Peyer's patch (tissue), 4 donors: ENCODE measurements at places on chromosomes 3 and 15.
A peak's percentile ranks its signal among the peaks of the same experiment; 100 is the strongest.

- no peak for DNase-seq
Measured at GRCh38 chr15:38545179-38545578, 19.4 kb downstream of the RASGRP1 start.

GRCh38 chr15:92656089-92656488, 514 bp upstream of the FAM174B start:
- no peak for DNase-seq

DNA sequence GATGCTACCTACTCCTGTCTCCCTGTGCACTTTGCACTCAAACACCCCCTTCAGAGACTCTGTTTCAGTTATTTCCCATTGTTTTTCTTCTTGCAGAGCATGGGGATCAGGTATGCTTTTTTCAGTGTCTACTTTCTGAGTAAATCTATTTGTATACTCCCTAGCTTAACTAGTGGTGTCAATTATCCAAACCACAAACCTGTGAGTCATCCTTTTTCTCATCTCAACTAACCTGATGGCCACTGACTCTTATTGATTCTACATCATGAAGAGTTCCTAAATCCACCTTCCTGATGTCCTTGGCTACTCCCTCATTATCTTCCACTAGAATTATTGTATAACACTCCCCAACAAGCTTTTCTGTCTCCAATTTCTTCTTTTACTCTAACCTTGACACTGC, 68.0 kb downstream of the DIPK2A start:
- DNase-seq = no peak

GRCh38 chr3:118932822-118933558, 101.7 kb downstream of the IGSF11 start:
- no peak for DNase-seq

GRCh38 chr15:64503640-64504039, 43.3 kb downstream of the ZNF609 start:
- DNase-seq = no peak

GRCh38 chr15:58139276-58139988, 1.3 kb downstream of the AQP9 start:
- no peak for DNase-seq

DNA sequence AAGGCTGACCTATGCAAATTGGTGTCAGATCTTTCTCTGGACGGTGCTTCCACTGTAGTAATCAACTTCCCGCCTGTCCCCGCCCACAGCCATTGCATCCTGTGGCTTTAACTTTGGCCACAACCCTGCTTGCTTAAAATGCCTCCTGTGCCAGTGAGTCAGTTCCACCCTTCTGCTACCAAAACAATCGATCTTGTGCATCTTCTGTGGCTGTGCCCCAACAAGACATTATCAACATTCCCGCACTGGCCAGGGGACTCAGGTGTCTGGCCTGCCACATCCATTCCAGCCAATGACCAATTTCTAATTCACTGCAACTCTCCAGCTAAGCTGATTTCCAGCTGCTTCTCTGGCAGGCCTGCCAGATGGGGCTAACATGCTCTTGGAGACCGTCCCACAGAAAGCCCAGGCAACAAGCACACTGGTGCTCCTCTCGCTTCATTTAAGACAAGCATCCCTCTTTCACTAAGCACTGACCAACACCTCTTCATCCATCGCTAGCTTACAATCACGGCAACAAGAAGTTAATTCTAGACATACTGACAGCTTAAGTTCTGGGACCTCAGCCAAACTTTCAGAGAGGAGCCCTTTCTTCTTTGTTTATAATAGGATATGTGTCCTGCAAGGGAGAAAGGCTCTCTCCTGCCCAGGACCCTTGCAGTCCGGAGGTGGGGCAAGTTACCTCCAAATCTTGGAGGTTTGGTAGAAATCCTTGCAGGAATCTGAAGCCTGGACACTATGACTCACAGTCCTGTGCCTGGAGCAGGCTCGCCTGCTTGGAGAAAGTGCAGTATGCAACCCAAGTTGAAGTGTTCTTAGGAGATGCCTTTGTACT, 6.7 kb downstream of the CA12 start:
- DNase-seq = peak; percentile 53

- no peak for DNase-seq
Measured at GRCh38 chr3:115660646-115661337, 37.5 kb downstream of the GAP43 start.

DNA sequence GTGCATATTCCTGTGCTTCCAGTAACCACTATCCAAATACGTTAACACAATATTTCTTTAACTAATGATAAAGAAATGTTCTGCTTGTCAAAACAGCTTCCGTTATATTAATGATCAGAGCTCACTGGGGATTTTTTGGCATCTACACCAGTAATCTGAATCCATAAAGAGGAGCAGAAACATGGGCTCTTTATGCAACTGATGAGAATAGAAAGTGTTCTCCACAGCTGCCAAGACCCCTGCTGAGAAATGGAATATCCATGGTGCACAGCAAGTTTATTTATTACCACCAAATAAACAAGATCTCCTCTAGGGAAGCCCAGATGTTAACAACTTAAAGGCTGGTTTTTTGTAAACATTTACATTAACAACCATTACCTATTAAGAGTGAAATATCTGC, 54.5 kb downstream of the ALDH1A2 start:
- DNase-seq = no peak

DNA sequence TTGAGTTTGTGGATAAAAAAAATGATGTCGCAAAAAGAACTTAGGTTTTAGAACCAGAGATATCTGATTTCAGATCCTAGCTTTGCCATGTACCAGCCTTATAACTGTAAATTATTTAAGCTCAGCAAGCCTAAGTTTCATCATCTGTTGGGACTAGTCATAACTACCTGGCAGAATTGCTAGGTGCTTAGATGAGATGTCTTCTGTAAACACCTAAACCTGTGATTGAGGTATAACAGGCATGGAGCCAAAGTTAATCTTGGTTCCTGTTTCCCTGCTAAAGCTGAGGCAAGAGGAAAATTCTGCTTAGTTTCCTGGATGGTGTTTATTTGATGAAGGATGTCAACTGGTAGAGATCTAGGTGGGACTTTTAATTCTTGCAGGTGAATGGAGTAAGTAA, 331.3 kb upstream of the RBMS3 start:
- no peak for DNase-seq

GRCh38 chr15:74394090-74394846, 26.8 kb upstream of the CYP11A1 start:
- no peak for DNase-seq

GRCh38 chr3:52836986-52837385, 2.2 kb upstream of the MUSTN1 start:
- DNase-seq = no peak

- no peak for DNase-seq
Measured at GRCh38 chr15:48332642-48333034, 1.4 kb downstream of the DUT start.

GRCh38 chr3:133956982-133957381, 61.3 kb upstream of the RAB6B start:
- DNase-seq = no peak

GRCh38 chr3:58324391-58325390, 8.0 kb upstream of the PXK start:
- DNase-seq = no peak

GRCh38 chr15:94673801-94674200, 442.4 kb downstream of the MCTP2 start:
- no peak for DNase-seq

DNA sequence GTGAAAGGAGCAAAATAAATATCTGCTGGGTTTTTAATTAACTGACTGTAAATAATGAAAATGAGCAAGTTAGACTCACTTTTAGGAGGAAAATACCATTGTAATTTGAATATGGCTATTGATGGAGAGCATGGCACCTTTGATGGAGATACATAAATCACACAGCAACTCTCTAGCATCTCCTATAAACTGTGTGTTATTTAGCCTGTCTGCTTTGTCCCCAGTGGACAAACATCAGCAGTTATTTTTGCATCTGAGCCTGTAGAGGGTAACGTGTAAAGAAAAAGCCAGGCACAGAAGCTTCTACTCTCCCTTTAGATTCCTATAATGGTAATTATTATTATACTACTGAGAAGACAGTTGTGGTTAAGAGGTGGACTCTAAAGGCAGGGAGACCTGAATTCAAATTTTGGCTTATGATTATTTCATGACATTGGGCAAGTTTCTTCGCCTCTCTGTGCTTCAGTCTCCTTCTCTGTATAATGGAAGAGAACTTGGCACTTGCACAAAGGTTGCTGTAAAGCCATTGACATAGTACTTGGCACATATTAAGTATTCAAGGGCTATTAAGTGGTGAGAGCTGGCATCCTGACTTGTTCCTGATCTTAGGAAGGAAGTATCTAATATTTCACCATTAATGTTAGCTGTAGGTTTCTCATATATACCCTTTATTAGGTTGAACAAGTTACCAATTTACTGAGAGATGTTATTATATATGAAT, 289.5 kb upstream of the TRIM42 start:
- DNase-seq = no peak

- no peak for DNase-seq
Measured at GRCh38 chr3:159263750-159264553, 462.1 kb downstream of the MFSD1 start.

- DNase-seq = no peak
Measured at GRCh38 chr3:72003936-72004335, 219.0 kb upstream of the PROK2 start.

DNA sequence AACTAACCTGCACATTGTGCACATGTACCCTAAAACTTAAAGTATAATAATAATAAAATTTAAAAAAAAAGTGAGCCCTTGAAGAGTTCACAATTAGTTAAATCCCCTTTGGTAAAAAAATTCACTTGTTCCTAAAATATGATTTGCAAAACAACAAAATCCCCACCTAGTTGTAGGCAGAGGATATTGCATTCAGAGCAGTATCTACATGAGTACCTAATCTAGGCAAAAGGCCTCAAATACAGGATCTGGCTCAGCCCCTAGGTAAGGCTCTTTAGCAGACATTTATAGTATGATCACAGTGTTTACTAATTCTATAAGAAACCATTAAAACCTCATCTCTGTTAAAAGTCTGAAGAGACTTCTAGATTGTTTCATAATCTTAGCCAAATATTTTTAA, 89.3 kb upstream of the CCDC80 start:
- DNase-seq = no peak

GRCh38 chr3:64238971-64239667, 13.9 kb upstream of the PRICKLE2 start:
- no peak for DNase-seq

GRCh38 chr3:99895131-99895696, 77.6 kb downstream of the CMSS1 start:
- no peak for DNase-seq

- no peak for DNase-seq
Measured at GRCh38 chr3:71718072-71718471, 7.1 kb downstream of the EIF4E3 start.

- DNase-seq = no peak
Measured at GRCh38 chr3:23663246-23663645, 142.5 kb upstream of the UBE2E1 start.
